ENCODE measurements at places on chromosomes 5 and 9.

GRCh38 chr9:112015736-112016135 is 119.1 kb downstream of the UGCG start:
- DNase-seq: no peak

- DNase-seq: no peak
Observed at GRCh38 chr9:88680505-88681160, 145.7 kb downstream of the NXNL2 start.

GRCh38 chr9:134935056-134935640 is 17.4 kb upstream of the FCN1 start:
- DNase-seq: no peak

GRCh38 chr9:136844761-136845464 is 2.6 kb downstream of the AJM1 start:
- DNase-seq: no peak

- DNase-seq: no peak
Observed at GRCh38 chr9:31582561-31582960, 801.9 kb upstream of the ACO1 start.

DNA sequence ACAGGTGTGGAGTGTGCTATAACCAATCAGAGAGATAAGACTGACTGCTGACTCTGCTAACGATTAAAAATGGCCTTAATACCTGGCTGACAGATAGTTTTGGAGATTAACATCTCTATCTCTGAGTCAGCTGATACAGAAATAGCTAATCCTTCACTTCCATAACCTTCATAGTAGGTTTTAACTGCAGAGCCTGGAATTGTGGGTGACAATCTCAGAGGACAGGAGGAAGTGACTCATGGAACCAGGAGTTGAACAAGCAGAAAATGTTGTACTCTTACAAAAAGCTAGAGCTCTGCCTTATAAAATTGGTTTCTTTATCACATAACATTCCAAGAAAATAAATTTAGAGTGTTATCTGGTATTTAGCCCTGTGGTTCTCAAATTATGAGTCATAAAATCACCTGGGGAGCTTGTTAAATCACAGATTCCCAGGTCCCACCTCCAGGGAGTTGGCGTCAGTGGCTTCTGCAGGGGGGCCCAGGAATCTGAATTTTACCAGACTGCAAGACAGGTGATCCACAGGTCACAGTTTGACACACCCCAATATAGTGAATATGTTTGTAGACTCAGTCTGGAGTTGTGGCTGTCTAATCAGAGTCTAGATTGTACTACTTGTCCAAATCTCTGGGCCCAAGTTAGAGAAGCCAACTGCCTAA is 44.4 kb upstream of the AFAP1L1 start:
- DNase-seq: no peak

DNA sequence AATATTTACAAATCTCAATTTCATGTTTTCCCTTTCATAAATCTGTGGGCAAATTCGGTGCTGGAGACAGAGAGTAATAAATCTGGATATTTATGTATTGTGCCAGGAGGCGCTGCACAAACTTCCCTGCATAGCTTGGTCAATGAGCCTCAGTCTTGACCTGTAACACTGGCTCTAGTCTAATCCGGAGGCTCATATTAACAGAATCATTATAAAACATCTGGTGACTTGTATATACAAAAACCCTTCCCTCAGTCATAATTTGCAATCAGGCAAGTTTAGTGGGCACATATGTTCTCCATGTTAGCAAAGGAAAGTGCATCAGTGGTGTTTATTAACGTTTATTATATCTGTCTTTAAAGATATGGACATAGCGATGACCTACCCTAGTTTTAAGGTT is 104.0 kb upstream of the BNC2 start:
- no peak for DNase-seq

DNA sequence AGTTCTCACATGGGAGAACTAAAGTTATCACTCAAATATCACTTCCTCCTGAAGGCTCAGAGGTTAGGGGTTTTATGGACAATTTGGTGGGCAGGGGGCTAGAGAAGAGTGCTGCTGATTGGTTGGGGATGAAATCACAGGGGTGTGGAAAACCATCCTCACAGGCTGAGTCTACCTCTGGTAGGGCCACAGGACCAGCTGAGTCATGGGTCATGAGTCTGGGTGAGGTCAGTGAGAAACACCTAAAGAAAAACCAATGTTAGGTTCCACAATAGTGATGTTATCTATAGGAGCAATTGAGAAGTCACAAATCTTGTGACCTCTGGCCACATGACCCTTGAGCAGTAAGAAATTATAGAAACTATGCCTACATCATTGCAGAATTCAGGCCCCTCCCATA is 203.3 kb upstream of the TARS1 start:
- no peak for DNase-seq

GRCh38 chr9:110399983-110400382 is 62.3 kb upstream of the TXNDC8 start:
- no peak for DNase-seq

DNA sequence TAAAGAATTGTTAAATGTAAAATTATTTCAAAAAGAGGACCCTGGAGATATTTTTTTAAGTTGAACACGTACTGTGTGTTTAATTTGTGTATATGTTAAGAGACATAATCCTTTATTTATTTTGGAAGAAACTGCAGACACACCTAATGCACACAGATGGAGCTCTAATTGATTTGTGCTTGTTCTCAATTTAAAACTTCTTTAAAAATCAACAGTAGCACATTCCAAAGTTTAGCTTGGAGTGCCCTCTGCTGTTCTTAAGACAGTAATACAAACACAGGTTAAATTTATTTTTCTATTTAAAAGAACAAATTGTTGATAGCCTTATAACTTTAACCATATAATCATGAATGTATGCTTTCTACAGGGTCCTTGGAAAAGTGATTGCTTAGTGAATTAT is 277.6 kb upstream of the ADAMTS16 start:
- DNase-seq: peak; percentile 5
